ENCODE measurements at places on chromosomes 2 and 18.

- DNase-seq: no peak
These were observed 35.1 kb downstream of the MYO1B start for GRCh38 chr2:191280290-191280689.

DNA sequence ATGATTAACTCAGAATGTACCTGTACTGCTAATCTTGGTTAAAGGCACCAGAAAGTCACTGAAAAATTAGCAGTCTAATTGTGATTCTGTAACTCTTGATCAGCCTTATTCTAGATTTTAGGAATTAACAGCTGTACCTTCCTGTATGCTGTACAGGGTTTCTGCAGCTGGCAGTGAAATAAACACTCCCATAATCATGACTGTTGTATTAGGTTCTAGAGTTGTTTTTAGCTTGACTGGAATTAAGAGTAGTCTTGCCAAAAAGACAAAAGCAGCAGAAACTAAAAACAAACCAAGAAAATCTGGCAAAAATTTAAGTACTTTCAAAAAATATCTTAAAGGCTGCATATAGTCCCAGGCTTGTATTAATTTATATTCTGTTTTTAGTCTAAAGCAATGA is 103.5 kb downstream of the SOS1 start:
- DNase-seq: no peak

- no peak for DNase-seq
These were observed 17.7 kb downstream of the SH3BP4 start for GRCh38 chr2:234969306-234970098.

DNA sequence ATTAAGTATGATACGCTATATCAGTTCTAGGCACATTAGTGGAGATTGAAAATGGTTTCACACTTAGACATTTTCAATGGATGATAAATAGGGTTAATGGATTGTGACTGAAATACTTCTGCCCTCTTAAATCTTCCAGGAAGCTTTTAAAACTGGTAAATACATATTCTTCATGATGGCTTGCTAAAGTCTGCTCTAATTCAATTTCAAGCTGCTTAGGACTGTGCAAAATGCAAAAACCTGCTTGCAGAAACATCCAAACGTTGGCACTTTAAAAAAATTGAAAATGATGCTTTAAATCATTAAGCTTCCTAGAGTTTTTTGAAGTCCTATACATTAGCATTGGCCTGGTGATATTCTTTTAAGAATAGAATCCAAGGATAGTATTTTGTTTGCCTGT is 214.8 kb upstream of the FSHR start:
- no peak for DNase-seq

GRCh38 chr2:72127401-72128058 is 20.1 kb downstream of the CYP26B1 start:
- DNase-seq: no peak

- no peak for DNase-seq
These were observed 96.1 kb upstream of the CSRNP3 start for GRCh38 chr2:165373278-165374010.

GRCh38 chr2:104448661-104449440 is 405.1 kb upstream of the POU3F3 start:
- no peak for DNase-seq

DNA sequence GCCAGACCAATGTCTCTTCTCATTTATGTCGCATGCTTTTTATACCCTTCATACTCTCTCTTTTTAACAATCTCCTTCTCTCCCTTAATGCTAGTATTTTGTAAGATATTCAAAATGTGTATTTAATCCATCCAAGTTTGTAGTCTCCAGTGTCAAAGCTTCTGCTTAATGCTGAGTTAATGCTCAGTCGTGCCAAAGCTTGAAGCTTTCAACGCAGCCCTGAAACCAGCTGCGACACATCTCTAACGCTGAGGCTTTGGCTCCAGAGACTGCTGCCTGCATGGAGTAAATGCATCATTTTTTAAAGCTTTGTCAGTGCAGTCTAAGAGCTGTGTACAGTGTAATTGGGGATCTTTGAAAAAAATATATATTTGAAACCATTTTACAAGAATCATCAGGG is 2108.8 kb upstream of the PIK3C3 start:
- DNase-seq: no peak

DNA sequence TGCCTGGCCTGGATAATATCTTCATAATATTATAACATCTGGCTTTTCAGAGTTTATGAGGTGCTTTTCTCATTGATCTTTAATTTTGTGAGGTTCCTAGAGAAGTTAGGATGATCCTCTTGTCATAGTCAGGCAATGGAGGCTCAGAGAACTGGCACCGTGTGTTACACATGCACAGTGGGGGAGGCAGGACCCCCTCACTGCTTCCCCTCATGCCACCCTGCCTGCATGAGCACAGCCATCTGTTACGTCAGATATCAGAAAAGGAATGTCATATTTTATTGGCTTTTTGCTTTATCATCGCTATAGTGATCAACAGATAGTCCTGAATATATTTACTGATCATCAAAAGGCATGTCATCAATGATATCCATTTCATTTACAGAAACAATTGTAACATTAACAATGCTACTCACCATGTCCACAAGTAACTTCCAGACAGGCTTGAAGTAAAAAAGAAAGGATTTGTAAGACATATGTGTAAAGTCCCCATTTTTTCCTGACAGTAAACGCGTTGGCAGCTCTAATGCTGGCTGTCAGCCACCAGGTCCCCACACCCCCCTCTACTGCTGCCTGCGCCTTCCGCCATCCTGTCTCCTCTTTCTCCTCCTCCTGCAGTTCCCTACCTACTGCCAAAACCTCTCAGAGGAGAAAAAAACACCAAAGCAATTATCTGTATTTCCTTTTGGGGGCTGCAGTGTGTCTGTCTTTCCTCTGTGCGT is 18.8 kb downstream of the ENOSF1 start:
- no peak for DNase-seq

- DNase-seq: no peak
These were observed 75.6 kb downstream of the TPGS2 start for GRCh38 chr18:36752929-36753865.

- no peak for DNase-seq
These were observed 361.9 kb downstream of the TSN start for GRCh38 chr2:122117371-122117770.

DNA sequence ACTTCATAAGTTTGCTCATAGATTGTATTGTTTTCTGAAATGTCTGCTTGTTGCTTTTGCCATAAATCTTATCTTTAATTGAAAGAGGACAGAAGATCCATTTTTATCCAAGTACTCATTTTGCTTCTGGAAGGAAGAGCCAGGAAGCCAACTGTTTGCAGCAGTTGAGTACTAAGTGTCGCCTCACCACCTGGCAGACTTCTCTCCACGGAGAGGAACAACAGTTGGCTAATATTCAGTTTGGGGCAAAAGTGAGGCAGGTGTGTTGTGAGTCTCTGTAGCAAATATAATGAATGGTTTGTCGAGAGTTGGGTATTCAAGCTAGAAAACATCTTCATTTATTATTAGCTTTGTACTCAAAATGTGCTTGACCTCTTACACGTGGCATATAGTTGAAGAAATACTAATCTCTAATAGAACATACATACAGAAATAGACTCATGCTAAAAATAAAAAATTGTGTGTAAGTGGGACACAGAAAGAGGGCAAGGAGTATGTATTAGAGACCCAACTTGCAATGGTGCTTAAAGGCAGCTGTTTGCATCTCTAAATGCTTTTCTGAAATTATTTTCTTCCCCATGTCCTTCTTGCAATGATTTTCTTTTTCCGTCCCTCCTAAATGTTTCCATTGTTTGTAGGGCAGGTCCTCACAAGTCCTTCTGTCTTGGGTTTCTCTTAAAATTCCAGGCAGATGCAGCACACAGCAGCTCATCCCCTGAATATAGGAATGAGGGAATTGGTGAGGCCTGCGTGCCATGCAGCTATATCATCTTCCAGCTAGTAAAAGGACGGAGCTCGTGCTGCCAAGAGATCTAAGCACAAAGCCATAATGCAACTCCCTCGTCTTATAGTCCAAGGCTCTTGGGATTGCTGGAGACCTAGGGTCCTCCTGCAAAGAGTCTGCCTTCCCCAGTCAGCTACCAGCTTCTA is 44.8 kb upstream of the MAP3K20 start:
- no peak for DNase-seq

GRCh38 chr2:145751629-145752028 is 1231.7 kb upstream of the ZEB2 start:
- DNase-seq: no peak

DNA sequence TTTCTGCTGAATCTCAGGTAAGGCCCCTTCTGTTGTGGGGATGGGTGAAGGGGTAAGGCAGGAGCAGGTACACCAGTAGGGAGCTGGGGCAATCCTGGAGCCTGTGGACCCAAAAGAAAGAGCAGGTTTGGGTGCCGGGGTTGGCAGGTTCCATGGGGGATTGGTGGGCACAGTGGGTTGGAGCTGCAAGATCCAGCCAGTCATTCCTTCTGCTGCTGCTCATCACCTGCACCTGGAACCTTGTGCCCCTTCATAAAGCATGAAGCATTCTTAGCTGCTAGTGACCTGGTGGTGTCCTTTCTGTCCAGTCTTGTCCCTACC is 24.9 kb downstream of the FHOD3 start:
- DNase-seq: no peak

All from activated T-cell treated with anti-CD3 and anti-CD28 coated beads for 48 hours (primary cell).